Activated CD4-positive, alpha-beta memory T cell treated with anti-CD3 and anti-CD28 coated beads for 36 hours (primary cell): ENCODE measurements at places on chromosomes 6 and 20. TPM values are rescaled to one million over a fixed set of nuclear protein-coding genes. Genes with fewer than 3 reads are reported as not detected.

DNA sequence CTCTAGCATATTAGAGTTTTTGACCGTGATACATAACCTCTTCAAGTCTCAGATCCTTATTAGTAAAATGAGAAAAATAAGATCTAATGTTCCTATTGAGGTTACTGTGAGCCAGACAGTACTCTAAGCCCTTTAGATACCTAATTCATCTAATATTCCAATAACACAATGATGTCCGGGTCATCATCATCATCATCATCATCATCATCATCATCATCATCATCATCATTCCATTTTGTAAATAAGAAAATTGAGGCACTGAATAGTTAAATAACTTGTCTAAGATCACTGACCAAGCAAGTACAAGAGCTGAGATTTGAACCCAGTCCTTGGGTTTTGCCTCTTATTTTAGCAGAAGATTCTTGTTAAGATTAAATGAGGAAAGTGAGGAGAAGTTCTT lies 643.0 kb downstream of the HDGFL1 start:
- H3K4me3 ChIP-seq: no peak overlapping the region
- H3K27ac ChIP-seq: no peak overlapping the region
- H3K4me1 ChIP-seq: no peaks in the 10 kb centered on the region
- no peaks in the 10 kb centered on the region for H3K27me3 ChIP-seq
- no peaks in the 10 kb centered on the region for H3K36me3 ChIP-seq

- peaks cover 1% of the 10 kb centered on the region for H3K4me1 ChIP-seq
- H3K27me3 ChIP-seq: no peaks in the 10 kb centered on the region
- no peak overlapping the region for H3K27ac ChIP-seq
- DNase-seq: no peak
Observed at GRCh38 chr6:137150072-137150471, 23.4 kb downstream of the IL22RA2 start.

- peaks cover 2% of the 10 kb centered on the region for H3K27me3 ChIP-seq
- DNase-seq: no peak
- H3K4me1 ChIP-seq: no peaks in the 10 kb centered on the region
Observed at GRCh38 chr6:68652117-68652536, 17.0 kb downstream of the ADGRB3 start.

DNA sequence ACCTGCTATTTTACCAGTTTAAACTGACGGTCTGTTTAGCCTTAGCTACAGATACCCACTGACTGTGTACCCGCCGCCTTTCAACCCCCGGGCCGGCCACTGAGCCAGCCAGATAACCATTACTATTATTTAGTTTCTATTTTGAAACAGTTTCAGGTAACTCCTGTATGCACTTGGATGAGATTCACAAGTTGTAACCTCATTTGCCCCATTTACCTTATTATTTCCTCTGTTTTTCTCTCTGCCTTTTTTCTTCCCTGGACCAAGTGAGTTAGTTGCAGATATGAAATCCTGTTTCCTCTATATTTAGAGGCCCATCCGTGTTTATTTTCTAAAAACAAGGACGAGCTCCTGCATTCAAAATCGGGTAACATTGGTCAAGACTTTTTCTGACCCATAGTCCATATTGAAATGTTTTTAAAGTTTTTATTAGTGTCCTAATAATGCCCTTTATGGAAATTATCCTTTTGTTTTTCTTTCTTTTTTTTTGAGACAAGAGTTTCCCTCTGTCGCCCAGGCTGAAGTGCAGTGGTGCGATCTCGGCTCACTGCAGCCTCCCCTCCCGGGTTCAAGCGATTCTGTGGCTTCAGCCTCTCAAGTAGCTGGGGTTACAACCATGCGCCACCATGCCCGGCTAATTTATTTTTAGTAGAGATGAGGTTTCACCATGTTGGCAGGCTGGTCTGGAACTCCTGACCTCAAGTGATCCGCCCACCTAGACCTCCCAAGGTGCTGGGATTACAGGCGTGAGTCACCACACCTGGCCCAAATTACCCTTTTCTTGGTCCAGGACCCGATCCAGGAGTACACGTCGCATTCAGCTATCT lies 767 bp downstream of the AP5S1 start:
- H3K27me3 ChIP-seq: no peaks in the 10 kb centered on the region
- peaks cover 29% of the 10 kb centered on the region for H3K4me1 ChIP-seq
- H3K4me3 ChIP-seq: peak overlapping the region; percentile 81
- DNase-seq: no peak
- H3K36me3 ChIP-seq: peaks cover 3% of the 10 kb centered on the region
- peak overlapping the region; percentile 93 for H3K27ac ChIP-seq

SNAI1 gene
- total RNA-seq: 0.27 TPM

TTI1 gene
- total RNA-seq: 32.7 TPM

BPIFB2 gene
- total RNA-seq: not detected

DACT2 gene
- total RNA-seq: not detected

NR2E1 gene
- not detected for total RNA-seq

OR2H1 gene
- total RNA-seq: not detected
